Amniotic epithelial cell (primary cell): ENCODE measurements at places on chromosomes 1 and 21.

DNA sequence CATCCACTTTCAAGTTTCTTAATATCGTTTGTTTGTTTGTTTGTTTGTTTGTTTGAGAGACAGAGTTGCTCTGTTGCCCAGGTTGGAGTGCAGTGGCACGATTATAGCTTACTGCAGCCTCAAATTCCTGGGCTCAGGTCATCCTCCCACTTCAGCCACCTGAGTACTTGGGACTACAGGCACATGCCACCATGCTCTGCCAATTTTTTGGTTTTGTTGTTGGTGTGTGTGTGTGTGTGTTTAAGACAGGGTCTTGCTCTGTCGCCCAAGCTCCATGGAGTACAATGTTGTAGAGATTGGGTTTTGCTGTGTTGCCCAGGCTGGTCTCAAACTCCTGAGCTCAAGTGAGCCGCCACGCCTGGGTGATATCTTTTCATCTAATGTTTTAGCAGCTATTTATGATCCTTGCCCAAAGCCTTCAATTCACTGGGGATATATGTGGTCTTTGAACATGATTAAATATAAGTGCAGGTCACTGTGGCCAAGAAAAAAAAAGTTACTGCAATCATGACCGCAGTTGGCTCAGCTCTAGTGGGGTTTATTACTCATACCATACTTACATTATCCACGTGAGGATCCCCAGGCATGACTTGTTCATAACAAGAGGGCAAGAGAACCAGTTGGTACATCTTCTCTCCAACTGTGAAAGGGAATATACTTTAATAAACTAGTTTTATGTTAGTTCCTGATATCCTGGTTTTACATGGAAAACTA is 8.0 kb downstream of the RRP1B start:
- DNase-seq, result peak; percentile 97

- DNase-seq, result no peak
These were observed 40.2 kb upstream of the IFFO2 start for GRCh38 chr1:18996548-18997177.

DNA sequence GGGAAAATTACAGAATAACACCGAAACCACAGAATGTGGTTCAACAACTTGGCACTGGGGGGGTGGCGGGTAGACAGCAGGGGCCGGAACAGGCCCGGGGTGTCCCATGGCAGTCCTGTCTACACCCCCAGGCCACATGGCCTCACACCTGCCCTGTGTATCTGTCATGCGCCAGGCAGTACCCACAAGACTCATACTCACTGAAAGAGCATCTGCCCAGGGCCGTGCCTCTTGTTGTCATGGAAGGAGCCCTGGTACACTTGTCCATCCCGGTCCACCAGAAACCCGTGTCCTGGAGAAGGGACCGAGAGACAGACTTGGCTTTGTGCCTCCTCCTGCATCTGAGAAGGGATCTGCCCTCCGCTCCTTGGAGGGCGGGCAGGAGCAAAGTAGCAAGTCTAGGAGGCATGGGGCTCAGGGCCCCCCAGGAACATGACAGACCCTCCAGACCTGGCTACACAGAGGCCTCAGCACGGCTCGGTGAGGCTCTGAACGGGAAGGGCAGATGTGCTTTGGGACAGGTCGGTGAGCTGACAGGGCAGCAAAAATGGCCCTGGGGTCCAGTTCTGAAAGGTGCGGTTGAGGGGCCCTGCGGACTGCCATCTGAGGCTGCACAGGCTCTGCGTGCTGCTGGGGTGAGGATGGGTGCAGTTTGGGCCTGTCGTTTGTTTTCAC is 5.6 kb downstream of the MORN1 start:
- DNase-seq, result no peak

GRCh38 chr21:41348434-41348833 is 13.4 kb upstream of the MX2 start:
- DNase-seq, result no peak

- peak; percentile 54 for DNase-seq
These were observed 49.4 kb downstream of the TBCE start for GRCh38 chr1:235416662-235417049.

- DNase-seq, result no peak
These were observed 137.1 kb upstream of the APP start for GRCh38 chr21:26307640-26308039.

- no peak for DNase-seq
These were observed 414 bp downstream of the GUCA2B start for GRCh38 chr1:42153624-42154023.

- no peak for DNase-seq
These were observed 10.6 kb downstream of the CD160 start for GRCh38 chr1:145729666-145730436.

GRCh38 chr1:102566182-102566581 is 542.1 kb downstream of the COL11A1 start:
- no peak for DNase-seq

GRCh38 chr1:32768110-32768850 is 48.9 kb downstream of the YARS1 start:
- no peak for DNase-seq

DNA sequence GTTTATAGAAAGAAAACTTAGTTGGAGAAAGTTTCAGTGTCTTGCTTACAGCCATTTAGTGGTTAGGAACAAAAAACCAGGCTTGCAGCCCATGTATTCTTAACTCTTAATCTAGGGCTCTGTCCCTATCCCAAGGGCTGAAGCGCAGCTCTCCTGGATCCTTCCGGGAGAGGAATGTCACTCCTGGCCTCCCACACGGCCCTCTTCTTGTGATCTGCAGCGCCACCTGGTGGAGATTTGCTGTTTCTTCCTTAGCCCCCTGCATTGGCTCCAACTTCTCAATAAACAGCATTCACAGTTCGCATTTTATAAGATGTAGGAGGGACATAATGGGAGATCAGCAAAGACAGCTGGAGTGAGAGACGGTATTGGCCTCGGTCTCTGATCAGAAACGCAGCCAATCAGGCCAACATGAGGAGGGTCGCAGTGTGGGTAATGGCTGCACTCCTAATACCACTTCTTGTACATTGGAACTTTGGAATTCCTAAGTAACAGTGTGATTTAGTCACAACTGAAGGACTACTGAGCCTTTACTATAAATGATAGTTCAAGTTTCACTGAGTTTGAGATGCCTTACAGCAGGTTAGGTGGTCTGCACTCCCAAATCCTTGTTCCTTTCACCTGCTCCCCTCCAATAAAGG is 283.4 kb downstream of the ASTN1 start:
- peak; percentile 45 for DNase-seq

GRCh38 chr1:17833661-17834501 is 78.7 kb downstream of the ACTL8 start:
- DNase-seq, result no peak

GRCh38 chr1:59046134-59046533 is 250.8 kb upstream of the FGGY start:
- DNase-seq, result peak; percentile 61

DNA sequence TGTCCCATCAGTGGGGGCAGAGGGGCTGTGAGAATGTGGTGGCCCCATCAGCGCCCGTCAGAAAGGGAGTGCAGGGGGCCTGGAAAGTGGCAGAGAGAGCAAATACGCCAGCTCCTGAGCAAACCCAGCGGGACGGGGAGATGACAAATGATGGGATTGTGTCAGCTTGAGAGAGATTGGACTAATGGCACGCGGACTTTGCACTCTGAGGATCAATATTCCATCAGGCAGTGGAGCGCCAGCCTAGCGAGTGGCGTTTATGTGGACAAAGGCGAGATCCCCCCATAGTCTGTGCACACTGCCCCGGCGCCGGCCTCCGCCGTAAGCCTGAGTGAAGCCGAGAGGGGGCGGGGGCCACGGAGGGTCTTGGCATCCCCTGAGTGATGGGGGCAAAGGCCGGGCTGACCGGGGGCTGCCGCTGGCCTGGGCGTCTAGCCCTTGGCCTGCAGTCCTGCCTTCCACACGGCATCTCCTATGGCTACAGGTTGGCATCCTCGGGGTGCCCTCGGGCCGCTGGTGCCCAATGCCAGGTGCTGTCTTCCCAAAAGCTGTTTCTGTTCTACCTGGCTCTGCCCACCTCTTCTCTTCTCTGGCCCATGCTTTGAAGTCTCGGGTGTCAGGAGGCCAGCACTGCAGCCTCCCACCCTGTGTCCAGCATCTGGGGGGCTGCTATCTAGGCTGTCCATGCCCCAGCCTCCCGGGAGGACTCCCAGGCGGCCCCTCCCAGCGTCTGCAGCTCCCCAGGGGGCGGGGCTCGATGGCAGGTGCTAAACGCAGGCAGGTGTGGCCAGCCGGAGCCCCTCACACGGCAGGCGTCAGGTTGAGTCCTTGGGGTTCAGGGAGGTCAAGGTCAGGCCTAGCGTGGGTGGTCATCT is 46.5 kb downstream of the PRDM16 start:
- DNase-seq, result no peak

DNA sequence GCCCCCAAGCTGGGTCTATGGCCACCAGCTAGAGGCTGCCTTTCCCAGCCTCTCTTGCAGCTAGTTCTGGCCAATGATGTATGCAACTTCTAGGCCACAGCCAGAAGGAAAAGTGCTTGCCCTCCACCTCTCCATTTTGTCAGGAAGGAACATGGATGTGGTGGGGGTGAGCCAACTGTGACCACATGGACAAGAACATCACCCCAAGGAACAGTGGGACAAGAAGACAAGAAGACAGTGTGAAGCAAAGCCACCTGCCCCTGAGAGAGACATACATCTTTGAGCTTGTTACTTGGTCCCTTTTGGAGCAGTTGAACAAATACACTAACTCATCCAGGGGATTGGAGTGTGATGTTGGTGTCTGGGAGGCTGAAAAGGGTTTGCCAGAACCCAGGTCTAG is 105.8 kb upstream of the EDN2 start:
- DNase-seq, result no peak

DNA sequence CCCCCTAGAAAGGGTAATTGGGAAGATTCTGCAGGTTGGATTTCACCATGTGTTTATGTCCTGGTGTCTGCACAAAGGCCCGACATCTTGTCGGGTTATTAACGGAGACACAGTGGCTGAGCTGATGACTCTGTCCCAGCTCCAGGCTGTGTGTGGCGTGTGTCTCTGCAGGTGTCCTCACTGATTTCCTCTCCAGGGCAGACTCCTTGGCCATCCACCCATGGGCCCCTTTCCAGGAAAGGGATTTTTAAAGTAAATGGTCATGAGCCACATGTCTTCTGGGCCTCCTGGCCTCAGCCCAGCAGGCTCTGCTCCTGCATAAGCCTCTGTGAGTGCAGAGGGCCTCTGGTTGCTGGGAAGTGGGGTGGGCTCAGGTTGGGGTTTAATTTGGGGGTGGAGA is 418.7 kb upstream of the VAMP3 start:
- no peak for DNase-seq

DNA sequence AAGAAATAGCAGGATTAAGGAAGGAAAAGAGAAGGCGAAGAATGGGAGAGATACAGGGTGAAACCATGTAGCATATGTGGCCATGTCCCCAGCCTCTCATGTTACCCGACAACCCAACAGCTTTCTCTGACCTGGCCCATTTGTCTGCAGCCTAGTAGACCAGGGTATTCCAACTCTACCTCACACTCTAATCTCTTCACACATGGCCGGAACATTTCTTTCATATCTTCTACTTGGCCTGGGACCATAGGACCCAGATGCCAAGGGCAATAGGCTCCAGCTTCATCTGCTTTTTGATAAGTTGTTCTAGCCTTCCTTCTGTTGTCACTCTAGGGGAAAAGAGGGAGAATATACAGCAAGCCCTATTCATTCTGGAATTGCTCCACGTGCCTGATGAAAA is 95.0 kb upstream of the DPT start:
- no peak for DNase-seq

GRCh38 chr1:88698140-88698539 is 14.1 kb downstream of the PKN2 start:
- peak; percentile 79 for DNase-seq

DNA sequence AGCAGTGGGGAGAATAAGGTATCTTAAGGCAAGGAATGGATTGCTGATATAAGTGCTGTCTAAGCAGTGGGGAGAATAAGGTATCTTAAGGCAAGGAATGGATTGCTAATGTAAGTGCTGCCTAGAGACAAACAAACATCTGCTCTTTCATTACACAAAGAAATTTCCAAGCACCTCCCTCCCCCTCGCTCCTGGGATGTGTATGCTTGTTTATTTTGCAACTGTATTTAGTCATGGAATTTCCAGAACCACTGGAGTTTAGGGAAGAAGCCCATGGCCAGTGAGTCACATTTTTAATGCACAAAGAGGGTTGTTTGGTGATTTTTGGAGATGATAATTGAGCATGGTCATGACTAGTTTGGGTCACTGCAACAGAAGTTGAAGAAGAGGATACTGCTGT is 21.5 kb downstream of the PDPN start:
- peak; percentile 96 for DNase-seq

- no peak for DNase-seq
These were observed 125.2 kb downstream of the PCBP3 start for GRCh38 chr21:45768740-45769048.
